Purkinje cell (primary cell): ENCODE measurements at places on chromosomes 13 and 19. TPM values are rescaled to one million over a fixed set of nuclear protein-coding genes. Genes with fewer than 3 reads are reported as not detected.

Gene PSG6
- 0.42 TPM in 1 of 2 replicates, not detected in the other for polyA plus RNA-seq

Gene ZNF626
- 15.2 and 46.7 TPM in 2 replicates for polyA plus RNA-seq

Gene NMRK2
- polyA plus RNA-seq, result not detected in 2 replicates

Gene LYPD5
- 8.0 and 10.0 TPM in 2 replicates for polyA plus RNA-seq

Gene ANGPTL4
- polyA plus RNA-seq, result 1.8 TPM in 1 of 2 replicates, not detected in the other

Gene KLF1
- polyA plus RNA-seq, result not detected in 2 replicates

Gene OLFM4
- 0.38 and 0.66 TPM in 2 replicates for polyA plus RNA-seq

Gene CNFN
- polyA plus RNA-seq, result 10.5 and 29.7 TPM in 2 replicates

Gene ZSCAN1
- 0.52 TPM in 1 of 2 replicates, not detected in the other for polyA plus RNA-seq

Gene S1PR5
- 0.32 TPM in 1 of 2 replicates, not detected in the other for polyA plus RNA-seq

Gene ZNF837
- polyA plus RNA-seq, result not detected in 2 replicates

Gene MAMSTR
- 1.0 and 1.9 TPM in 2 replicates for polyA plus RNA-seq

Gene HPN
- polyA plus RNA-seq, result 0.13 and 0.67 TPM in 2 replicates
